Hypothalamus (tissue), 51 donors: ENCODE measurements at places on chromosomes 3 and 15.

DNA sequence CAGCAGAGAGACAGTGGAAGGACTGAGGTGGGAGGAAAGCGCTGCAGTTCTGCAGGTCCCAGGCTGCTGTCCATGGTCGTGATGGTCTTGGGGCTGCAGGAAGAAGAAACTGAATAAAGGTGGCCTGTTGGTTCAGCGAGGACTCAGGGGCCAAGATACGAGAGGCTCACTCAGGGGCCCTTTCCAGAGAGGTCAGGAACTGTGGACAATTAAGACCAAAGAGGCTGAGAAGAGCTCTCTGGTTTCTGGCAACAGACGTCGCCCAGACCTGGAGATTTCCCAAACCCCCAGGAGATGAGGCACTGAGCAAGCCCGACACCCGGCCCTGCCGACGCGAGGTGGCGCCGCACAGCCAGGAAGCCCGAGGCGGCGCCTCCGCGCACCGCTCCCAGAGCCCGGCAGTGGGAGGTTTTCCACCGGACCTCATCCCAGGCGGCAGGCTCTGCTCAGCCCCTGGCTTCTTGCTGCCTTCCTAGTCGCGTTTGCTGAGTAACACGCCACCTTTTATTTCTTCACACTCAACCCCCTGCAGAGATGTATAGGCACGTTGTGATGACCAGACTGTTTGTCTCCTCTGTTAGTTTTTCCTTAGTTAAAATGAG, 56.4 kb upstream of the ARRDC4 start:
- peak; percentile 38 for DNase-seq

DNA sequence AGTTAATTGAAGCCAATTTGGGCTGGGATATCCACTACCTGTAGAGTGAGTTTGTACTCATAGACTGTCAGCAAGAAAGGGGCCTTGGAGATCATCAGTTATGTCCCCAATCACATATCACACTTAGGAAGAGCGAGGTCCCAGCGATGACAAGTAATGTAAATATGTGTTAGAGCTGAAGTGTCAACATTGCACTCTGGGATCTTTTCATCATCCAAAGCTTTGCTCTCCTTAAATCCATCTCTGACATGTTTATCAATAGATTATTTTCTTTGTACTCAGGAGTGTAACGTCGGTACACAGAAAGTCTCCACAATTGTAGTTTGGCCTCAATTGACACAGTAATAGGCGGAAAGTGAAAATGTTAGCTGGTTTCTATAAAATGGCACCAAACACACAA, 113.7 kb upstream of the TPRG1 start:
- no peak for DNase-seq

GRCh38 chr15:27273506-27273905, 302.5 kb downstream of the GABRG3 start:
- DNase-seq: no peak

DNA sequence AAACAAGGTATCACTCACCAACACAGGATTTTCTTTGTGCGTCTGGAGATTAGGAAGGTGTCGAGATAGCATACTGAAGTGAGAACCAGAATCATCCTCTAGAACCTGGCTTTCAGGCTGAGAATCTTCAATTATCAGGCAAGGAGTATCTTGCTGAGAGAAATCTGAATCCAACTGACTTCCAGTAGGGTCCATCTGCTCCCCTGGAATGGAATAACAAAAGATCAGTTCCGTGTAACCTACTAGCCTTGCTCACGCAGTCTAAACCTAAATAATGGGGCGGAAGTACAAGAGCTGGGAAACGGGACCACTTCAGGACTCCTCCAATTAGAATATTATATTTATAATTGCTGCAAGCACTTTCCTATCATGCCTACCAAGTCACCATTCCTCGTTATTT, 690 bp downstream of the TP53BP1 start:
- no peak for DNase-seq

DNA sequence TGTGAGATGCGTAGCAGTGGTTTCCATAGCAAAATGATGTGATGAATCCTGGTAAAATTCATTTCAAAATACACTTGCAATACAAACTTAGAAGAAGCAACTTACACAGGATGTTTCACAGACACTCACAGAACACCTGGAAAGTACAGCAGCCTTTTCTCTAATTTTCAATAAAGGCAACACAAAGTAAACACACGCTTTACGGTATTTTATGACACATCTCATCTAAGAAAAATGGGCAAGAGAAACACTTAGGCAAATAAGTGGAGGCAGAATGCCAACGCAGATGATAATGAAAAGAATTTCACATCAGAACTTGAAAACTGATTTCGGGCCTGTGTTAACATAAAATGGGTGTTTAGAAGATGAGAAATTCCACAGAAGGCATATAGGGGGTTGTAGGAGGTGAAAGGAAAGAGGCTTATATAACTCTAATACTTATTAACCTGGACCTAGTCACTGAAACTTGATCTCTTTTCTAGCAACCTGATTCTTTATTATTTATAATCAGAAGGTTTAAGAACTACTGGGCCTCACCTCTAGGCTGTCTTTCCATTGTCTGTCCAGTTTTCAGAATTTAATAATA, 25.6 kb upstream of the MAP3K13 start:
- no peak for DNase-seq

DNA sequence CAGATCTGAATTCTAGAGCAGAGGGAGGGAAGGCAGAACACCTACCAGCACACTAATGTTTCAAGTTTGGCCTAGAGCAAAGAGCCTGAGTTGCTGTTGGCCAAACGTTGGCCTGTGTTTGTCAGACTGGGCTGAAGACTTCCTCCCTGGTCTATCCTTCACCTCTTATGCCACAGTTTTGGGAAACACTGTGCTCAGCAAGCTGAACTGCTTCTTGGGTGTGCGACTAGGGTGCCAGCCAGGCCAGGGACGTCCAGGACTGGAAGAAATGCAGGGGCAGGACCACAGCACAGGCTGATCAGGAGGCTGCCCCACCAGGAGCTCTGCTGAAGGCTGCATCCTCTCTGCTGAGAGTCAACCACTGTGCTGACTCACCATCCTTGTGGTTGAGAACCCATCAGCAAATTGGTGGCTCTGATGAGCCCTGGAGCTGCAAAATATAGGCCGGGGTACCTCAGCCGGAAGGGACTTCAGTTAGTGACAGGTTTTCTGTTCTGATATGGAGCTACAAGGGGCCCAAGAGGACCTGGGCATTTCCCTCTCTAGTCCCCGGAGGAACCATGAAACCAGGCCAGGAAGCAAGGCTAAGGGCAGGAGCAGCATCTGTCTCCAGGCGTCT, 131.6 kb upstream of the RASGRP1 start:
- DNase-seq: no peak

DNA sequence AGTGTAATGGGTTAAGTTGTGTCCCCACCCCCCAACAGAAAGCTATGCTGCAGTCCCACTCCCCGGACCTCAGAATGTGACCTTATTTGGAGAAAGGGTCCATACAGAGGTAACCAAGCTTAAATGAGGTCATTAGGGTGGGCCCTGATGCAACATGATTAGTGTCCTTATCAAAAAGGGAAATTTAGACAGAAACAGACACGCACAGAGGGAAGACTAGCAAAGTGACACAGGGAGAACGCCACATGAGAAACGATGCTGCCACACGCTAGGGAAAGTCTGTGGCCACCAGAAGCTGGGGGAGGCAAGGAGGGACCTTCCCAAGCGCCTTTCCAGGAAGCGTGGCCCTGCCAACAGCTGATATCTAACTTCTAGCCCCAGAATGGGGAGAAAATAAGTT, 65.4 kb downstream of the RPN1 start:
- DNase-seq: no peak

DNA sequence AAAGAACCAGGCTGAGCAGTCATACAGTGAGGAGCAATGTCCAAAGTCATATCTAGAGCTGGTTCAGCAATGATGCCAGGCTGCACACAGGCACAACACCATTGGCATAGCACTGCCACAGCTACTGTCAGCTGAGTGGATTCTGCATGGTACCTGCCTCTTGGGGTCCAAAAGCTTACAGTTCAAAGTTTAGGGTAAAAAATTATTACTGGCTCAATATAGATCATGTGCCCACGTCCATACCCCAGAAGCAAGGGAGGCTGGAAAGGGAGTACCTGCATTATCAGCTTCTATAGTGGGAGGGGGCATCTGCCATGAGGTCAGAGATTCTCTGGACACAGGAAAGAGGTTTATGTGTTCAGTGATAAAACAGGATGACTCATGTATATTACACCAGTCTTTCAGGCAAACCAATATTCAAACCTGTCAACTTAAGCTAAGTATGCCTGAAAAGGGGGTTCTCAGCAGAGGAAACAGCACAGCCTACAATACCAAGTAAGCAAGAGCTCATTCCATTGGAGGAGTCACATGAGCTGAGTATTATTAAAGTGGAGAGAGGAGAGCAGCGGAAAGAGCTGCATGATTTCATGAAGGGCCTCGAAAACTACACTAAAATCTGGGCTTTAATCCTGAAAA, 99.0 kb downstream of the ANO10 start:
- no peak for DNase-seq

DNA sequence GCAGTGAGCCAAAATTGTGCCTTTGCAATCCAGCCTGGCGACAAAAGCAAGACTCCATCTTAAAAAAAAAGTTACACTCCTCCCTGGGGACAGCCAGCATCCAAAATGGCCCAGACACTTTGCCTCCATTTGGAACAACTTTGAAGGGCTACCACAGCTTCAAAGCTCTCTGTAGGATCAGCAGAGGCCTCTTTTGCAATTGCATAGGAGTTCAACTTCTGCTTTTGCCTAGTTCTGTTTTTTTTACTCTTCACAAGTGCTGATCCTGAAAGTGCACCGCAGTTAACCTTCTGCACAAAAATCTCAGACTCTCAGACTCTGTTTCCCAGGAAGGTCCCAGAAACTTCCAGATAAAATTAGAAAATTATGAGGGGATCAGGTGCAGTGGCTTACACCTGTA, 25.2 kb upstream of the SLC4A7 start:
- no peak for DNase-seq

- DNase-seq: no peak
These were observed 72.0 kb upstream of the ZBED2 start for GRCh38 chr3:111667170-111667569.

- no peak for DNase-seq
These were observed 281.3 kb downstream of the UBE2E2 start for GRCh38 chr3:23484386-23484785.

- no peak for DNase-seq
These were observed 42.9 kb downstream of the UACA start for GRCh38 chr15:70720228-70721016.

DNA sequence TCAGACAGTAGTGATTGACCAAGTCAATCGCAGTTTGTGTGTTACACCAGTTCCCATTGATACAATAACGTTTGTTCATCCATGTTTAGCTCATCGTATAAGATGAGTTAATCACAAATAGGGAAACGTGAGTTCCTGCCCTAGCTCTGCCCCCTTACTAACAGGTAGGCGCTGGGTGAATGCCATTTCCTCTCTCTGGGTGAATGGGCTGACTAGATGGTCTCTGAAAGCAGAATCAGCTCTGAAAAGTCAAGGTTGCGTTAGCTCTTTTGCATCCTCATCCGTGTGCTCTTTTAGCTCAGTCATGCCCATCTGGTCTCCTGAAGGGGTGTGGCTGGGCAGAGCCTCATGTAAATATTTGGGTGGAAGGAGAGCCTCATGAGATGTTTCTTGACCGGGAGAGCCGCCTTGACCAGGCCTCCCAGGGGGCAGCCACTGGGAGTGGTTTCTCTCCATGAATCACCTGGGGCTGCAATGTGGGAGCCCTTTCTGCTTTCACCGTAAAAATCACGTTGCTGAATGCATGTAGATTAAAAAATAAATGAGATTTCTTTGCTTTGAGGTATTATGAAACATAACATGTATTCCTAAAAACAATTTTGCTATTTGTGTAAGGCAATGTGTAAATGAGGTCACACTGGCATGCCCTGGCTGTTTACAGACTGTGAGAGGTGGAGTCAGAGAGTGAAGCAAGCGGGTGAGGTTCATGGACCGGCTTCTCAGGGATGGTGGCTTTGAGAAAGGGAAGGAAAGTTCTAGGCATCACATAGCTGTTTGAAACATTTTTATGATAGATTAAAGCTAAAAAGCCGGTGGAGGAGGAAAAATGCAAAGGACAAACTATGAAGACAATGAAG, 108.4 kb upstream of the RASGRP1 start:
- DNase-seq: no peak

GRCh38 chr3:146469150-146470017, at the start of gene PLSCR2:
Gene PLSCR2, minus strand, starts transcription at chr3:146469561. Its CDS starts 9,657 bp downstream, at chr3:146459904.
- no peak for DNase-seq

DNA sequence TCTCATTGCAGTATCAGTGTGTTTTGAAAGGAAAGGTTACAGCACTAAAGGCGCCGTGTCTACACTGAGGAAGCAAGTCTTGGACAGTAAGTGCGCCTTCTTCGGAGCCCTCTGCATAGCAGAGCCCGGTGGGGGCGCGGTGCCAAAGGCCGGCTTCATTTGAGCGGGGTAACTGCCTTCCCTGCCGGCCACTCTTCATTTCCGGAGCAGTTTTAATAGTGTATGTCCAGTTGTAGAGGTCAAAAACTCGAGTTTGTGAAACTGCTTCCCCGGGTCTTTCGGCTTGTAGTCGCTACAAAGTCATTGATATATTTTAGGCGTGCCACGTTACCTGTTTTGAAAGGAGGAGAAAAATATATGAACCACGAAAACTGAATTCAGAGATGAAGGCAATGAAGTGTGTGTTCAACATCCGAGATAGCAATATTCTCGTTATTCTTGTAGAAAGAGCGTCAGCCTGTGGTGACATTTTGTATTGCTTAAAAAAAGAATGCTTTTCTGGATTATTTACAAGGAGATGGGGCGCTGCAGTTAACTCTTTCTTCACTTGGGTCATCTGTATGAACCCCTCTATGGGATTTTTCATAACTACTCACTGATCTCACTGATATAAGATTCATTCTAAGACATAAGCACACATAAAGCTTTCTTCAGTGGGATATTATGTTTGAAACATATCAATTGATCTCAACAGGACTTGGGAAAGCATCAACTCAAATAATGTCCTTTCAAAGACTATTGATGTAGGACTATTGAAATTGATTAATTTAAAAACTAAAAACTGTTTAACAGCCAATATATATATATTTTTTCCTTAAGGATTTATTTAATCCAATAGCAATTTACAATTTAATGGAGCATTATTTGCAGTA, 3.0 kb downstream of the ALCAM start:
- peak; percentile 27 for DNase-seq

- DNase-seq: no peak
These were observed 61.1 kb downstream of the AAGAB start for GRCh38 chr15:67193223-67193990.

DNA sequence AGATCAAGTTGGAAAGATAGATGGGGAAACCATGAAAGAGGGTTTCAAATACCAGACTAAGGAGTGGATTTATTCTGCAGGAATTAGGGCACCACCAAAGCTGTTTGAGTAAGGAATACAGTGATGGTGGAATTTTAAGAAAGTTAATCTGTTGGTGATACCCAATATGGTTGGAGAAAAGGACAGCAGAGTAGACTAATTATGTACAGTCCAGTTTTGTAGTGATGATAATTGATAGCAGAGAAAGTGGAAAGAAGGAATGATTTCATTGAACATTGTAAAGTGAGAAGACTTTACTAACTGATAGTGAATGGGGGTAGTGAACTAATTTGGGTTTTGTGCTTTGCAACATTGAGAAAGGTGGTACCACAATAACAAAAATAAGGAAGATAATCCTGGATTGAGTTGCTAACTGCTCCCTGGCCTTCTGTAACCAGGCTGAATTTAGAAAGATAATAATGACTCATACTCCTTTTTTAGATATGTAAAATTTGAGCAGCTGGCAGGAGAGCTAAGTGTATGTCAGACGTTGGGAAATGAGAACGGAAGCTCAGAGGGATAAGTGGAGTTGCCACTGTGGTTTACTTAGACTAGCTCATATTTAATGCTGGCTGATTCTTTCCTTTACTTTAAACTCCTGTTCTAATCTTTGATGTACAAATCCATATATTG, 16.9 kb downstream of the TCAIM start:
- no peak for DNase-seq

- DNase-seq: no peak
These were observed 377.2 kb upstream of the CFAP20DC start for GRCh38 chr3:59426821-59427565.

GRCh38 chr3:114205541-114205940, 26.7 kb upstream of the DRD3 start:
- no peak for DNase-seq
